ENCODE measurements at places on chromosomes 6 and 20.
A peak's percentile ranks its signal among the peaks of the same experiment; 100 is the strongest.

DNA sequence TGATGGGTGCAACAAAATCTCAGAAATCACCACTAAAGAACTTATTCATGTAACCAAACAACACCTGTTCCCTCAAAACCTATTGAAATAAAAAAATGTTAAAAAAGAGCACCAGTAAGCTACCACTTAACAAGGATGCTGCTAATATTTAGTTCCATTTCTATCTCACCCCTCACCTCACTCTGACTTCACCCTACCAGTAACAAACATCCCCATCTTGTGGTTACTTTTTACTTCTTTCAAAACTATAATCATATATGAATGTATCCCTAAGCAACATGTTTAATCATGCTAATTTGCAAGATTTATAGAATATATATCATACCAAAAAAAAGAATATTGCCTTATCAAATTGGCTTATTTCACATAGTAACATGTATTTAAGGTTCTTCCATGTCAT lies 27.4 kb upstream of the SLC24A3 start:
- DNase-seq = no peak

GRCh38 chr20:46200582-46201570 lies 82.8 kb downstream of the CD40 start:
- DNase-seq = no peak

- DNase-seq = peak; percentile 63
Observed at GRCh38 chr20:44733341-44734069, 12.2 kb upstream of the KCNK15 start.

- no peak for DNase-seq
Observed at GRCh38 chr6:75746221-75746620, 2.8 kb upstream of the MYO6 start.

- DNase-seq = peak; percentile 53
Observed at GRCh38 chr6:30100585-30101443, 12.1 kb downstream of the TRIM31 start.

- DNase-seq = no peak
Observed at GRCh38 chr6:157732416-157733161, 90.5 kb upstream of the SNX9 start.

DNA sequence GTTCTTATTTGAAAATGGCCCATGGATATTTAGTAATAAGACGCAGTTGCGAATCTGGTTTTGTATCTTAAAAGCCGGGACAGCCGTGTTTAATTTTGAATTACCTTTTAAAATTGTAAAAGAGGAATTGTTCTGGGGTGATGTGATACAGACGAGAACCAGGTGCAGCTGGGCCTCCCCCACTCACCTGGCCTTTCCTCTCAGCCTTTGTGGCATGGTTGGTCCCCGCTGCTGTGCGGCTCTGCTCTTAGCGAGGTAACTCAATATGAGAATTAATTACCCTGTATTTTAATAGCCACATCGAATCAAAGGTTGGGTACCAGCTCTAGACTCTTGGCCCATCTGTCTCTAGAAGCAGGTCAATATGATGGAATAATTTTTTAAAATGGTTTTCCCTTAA lies 56.5 kb upstream of the DACT2 start:
- DNase-seq = no peak

DNA sequence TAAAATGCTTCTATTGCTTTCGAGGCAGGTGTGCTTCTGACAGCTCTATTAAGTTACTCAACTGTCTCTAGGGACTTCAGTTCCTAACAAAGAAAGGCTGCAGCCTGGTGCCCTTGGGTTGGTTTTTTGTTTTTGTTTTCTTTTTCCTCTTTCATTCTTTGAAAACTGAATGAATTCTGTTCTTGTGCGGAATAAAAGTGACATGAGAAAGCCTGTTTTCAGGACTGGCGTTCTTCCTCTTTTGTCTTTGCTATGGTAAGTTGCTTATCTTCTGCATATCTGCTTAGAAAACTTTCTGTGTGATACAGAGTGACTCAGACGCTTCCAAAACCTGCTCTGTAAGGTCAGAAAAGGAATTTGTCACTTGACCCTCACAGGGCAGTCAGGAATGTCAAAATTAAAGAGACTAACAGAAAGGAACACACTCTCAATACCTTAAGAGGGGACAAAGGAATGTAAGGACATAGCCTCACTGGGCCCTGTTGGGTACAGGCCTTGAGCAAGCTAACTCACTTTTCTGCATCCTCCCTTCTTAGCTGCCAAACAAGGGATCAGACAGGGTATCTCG lies 56.2 kb upstream of the NHSL1 start:
- peak; percentile 40 for DNase-seq

- DNase-seq = no peak
Observed at GRCh38 chr6:136719280-136720044, 72.8 kb downstream of the MAP3K5 start.
